BE2C (cell line): ENCODE measurements at places on chromosomes 4 and X.

- no peak for DNase-seq
Measured at GRCh38 chrX:40278340-40279090, 180.8 kb upstream of the BCOR start.

DNA sequence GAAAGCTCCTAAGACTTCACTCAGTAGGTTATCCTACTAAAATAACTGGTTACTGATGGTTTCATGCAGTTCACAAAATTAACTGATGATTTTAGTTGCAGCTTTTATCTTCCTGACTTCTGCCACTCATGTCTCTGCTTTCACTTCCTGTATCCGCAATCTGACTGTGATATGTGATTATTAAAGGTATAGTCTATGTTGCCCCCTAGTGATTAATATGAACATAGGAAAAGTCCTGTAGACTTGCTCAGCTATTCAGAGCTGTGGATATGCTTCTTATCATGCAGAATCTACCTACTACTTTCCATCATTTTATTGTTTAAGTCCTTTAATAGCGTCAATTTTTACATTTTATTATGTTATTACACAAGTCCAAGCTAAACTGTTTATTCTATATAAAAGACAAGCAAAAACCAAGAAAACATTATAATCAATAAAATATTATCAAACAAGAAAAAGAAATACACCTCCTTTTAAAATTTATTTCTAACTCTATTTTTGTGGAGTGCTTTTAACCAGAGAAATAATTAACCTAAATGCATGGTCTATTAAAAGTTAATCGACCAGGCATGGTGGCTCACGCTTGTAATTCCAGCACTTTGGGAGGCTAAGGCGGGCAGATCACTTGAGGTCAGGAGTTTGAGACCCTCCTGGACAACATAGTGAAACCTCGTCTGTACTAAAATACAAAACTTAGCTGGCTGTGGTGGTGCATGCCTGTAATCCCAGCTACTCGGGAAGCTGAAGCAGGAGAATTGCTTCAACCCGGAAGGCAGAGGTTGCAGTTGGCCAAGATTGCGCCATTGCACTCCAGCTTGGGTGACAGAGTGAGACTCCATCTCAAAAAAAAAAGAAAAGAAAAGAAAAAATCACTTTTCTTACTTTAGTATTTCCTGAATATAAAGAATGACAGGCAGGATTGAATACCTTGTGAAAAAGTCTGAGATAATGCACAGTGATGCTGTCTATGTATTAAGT is 40.4 kb upstream of the TLR2 start:
- no peak for DNase-seq

DNA sequence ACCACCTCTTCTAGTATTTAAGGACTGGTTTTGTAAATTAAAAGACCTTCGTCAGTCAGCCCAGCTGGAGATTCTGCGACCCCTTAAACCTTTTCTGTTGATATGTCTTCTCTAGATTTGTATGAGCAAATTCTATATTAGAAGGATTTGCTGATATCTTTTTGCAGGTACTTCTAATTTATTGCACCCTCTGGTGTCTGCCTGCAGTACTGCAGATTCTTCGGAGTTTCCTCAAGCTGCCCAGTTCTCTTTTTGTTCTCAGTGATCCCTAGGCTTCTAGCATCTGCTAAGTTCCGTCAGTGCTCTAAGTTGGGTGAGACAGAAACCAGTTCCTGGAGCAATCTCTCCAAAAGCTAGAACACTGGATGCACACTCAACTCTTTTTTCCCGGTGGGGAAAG is 545.2 kb downstream of the C4orf33 start:
- peak; percentile 61 for DNase-seq

DNA sequence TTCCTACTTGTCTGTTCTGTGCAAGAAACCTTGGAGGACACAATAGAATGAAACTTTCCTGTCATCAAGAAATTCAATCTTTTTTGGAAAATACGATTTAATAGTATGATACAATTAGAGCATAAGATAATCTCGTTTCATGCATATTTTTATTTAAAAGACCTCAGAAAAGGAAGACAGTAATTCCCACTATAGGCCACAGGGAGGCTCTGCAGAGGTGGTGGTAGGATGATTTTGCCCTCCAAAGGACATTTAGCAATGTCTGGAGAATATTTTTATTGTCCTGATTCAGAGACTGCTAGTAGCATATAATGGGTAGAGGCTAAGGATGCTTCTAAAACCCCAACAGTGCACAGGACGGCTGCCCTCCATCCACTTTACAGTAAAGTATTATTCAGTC is 68.7 kb downstream of the PAK3 start:
- DNase-seq = peak; percentile 7

- no peak for DNase-seq
Measured at GRCh38 chr4:189299706-189300105, 641.0 kb upstream of the FRG1 start.

GRCh38 chr4:105120626-105121025 is 26.1 kb upstream of the TET2 start:
- no peak for DNase-seq

DNA sequence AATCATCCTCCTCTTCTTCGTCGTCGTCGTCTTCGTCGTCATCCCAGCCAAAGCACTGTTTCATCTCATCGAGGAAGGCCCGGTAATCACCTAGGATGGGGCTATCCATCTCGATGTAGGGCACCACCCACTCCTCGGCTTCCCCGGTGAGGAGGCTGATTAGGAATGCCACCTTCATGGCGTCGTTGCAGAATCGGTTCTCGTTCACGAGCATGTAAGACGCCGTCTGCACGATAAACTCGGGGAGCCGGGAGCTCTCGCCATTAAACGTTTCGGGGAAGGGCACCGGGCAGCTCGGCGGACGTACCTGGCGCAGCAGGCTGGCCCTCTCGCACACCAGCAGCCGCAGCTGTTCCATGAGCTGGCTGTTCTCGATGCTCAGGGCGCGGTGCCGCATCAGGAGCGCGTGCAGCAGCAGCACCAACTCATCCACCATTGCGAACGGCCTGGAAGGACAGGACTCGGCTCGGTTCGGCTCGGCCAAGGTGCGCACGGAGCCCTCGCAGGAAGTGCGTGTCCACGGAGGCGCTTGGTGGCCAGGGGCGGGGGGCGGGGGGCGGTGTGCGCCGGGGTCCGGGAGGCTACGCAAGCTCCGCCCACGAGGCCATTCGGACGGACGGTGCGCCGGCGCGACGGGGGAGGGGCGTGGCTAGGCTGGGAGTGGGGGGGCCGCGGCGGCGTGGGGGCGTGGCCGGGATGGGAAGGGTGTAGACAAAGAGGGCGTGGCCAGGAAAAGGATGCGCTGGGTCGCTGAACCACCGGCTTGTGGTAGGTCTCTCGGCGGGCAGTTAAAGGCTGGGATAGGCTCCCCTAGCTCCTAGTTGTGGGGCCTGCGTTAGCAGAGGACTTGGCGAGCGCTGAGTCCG is at the start of gene LDOC1:
Gene LDOC1 (minus strand): TSS at position 544 of the 866 bp plus-strand sequence. CDS start 108 bp downstream, at position 436.
- DNase-seq = peak; percentile 90

DNA sequence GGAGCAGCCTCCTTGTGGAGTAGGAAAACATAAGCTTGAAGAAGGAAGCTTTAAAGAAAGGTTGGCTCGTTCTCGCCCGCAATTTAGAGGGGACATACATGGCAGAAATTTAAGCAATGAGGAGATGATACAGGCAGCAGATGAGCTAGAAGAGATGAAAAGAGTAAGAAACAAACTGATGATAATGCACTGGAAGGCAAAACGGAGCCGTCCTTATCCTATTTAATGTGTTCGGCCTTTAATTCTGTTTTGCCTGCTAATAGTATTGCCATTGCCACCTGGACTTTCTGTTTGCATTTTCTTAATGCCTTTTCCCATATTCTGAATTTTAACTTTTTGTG is 1.4 kb downstream of the TCEAL1 start:
- no peak for DNase-seq

GRCh38 chr4:151850791-151851213 is 90.0 kb upstream of the GATB start:
- DNase-seq = no peak

DNA sequence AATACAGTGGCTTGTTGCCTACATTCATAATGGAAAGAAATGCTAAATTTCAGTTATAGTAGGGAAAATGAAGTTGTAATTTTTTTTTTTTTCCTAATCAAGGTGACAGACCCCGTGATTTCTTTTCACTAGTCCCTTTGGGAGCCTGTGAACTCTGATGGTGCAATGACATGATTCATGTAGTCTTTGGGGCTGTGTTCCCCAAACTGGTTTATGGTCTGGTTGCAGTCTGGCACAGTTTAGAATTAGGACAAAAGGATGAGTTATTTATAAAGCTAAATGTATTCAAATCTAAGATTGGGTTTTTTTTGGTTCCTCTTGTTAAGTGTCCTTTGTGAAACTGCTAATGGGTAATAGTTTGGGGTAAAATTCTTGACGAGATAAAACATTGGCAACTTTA is 66.0 kb downstream of the REPS2 start:
- no peak for DNase-seq

DNA sequence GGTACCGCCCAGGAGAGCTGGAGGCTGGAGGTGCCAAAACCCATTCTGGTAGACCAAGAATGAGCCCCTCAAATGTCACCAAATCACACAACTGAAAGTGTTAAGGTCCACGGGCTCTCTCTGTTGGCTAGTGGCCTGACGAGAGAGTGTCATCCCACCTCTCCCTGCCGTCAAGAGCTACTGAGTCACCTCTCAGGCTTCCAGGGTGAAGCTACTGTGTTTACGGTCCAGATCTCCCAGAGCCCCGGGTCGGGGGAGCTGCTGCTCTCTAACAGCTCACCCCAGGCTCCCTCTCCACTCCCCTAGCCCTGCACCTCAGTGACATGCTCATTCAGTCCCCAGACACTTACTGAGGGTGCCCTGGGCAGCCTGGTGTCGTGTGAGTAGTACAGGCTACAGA is 59.2 kb downstream of the ADGRG2 start:
- no peak for DNase-seq

GRCh38 chrX:71504346-71504745 is 28.6 kb upstream of the OGT start:
- no peak for DNase-seq

GRCh38 chrX:72461288-72461687 is 111.4 kb downstream of the HDAC8 start:
- no peak for DNase-seq

DNA sequence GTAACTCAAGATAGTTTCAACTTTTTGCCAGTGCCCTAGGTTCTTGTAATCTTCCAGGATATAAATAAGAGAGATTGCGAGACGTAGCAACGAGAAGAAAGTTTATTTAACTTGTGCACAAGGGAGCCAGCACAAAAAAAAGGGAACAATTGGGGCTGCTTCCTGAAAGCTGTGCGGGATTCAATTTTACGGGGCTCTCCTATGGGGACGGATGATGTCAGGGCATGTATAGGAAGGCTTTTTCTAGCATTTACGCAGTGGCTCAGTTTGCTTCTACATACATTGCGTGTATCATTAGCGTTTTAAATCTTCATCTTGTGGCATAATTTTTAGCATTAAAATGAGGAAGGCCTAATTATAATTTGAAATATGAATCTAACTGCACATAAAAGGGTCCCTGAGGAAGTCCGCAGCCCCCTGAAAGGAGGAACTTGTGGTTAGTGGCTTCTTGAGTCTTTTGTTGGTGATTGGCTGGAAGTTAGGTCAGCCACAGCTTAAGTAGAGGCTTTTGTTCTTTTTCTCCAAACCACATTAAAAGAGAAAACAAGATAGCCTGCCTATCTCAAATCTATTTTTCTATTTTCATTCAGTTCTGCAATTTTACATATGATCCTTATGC is 668.2 kb upstream of the NDST4 start:
- DNase-seq = no peak

DNA sequence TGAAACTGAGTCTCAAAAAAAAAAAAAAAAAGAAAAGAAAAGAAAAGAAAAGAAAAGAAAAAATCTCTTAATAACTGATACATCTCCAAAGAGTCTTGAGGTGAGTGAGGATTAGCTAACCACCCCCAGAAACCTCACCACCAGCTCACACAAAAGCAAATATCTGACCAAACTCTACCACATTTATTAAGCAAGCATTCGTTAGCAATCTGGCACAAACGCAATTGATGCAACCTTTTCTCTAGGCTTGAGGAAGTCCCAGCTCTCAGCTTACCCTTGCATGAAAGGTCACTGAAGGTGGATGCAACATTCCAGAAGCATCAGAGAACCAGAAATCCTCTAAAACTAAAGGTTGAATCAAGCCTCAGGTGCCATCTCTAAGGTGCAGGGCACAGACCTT is 231.9 kb upstream of the BCOR start:
- no peak for DNase-seq

DNA sequence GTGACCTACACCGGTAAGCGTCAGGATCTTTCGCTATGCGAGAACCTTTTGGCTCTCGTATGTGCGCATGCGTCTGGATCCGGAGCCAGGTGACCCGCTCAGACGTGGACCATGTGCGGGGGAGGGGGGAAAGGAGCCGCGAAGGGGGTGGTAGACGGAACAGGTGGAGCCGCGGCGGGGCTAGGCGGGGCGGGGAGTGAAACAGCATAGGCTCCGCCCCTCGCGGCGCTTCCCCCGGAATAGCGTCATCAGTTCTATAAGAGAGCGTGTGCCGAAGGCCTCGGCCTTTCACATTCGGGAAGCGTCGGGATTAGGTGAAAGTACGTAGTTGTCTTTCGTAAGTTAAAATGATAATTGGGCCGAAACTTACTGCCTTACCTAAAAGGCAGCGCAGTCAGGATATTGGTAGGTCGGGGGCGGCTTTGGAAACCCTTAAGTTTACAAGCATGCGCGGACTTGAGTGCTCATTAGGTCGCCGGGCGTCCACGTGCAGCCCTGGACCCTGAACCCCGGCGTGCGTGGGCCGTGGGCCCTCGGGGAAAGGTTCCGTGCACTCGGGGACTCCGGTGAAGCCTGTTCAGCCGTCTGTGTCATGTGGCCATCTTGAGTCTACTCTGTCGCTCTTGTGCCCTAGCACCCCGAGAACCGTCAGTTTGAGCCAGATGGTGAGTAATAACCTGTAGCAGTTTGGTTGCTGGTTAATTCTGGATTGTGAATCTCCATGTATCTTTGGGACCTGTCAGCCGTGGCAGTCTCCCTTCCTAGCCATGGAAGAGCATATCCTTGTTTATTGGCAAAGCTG is 74.1 kb downstream of the PRSS12 start:
- DNase-seq = peak; percentile 99

DNA sequence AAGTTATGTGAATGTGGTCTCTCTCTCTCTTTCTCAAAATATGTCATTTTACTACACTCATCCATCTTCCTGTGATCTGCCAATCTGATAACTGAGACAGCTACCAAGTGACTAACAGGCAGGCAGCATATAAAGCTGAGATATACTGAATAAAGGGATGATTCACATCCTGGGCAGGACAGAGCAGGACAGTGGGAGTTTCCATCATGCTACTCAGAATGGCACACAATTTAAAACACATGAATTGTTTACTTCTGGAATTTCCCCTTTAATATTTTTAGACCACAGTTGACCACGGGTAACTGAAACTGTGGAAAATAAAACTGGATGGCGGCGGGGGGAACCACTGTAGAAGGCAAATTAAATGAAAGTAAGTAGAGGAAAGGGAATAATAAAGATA is 58.6 kb upstream of the DCTD start:
- peak; percentile 39 for DNase-seq

DNA sequence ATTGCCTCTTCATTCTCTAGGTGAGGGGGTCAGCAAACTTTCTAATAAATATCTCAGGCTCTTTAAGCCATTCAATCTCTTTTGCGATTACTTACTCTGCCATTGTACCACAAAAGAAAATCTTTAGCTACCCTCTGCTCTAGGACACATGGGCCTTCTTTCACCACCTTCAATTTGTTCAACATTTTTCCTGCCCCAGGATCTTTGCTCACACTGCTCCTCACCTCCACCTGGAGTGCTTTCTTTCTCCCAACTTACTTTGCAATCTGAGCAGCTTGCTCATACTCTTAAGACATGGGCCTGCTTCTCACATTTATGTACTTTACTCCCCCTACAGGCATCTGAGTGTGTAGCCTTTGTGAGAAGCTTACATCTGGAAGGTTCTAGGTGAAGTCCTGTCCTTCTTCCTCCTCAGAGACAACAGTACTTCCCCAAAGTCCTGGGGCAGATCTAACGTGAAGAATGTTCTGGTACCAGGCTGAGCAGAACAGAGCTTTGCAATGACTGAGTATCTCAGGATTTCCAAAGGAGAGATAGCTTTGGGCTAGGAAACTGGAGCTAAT is 55.0 kb upstream of the PRDM5 start:
- DNase-seq = peak; percentile 16
